Activated T-cell treated with anti-CD3 and anti-CD28 coated beads for 24 hours (primary cell): ENCODE measurements at places on chromosomes 6 and 20.

- DNase-seq, result no peak
Observed at GRCh38 chr6:159282421-159282820, 113.2 kb downstream of the FNDC1 start.

- DNase-seq, result no peak
Observed at GRCh38 chr6:119612911-119613381, 263.4 kb upstream of the MAN1A1 start.

DNA sequence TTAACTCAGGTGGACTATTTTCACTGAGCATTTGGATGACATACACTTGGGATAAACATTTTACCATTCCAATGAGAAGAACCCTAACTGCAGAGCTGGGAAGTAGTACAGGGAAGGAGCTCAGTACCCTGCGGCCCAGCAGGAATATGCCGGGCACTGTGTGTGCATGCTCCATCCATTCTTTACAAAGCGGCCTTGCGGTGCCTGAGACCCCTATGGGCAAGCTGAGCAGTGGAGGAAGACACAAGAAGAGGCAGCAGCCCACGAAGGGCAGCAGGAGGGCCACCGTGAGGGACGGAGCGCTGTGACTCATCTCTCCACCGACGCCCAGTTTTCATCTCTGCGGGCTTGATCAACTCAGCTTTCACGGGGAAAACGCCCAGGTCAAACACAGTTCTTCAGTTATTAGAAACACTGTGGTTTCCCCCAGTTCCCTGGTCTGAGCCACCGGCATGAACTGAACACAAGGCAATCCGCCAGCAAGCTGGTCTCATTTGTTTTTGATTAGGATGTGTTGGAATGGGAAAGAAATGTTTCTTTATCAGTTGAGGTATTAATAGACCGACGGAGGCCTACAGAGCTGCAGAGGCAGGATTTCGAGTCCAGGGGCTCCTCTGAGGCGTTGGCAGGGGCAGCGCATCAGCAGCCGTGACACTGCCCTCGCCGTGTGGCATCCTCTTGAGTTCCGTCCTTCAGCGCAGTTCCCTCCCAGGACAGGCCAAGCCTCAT lies 44.9 kb downstream of the IRF4 start:
- no peak for DNase-seq

GRCh38 chr6:7243179-7243981 lies 69.6 kb downstream of the SSR1 start:
- peak; percentile 28 for DNase-seq

- DNase-seq, result no peak
Observed at GRCh38 chr6:15431762-15432483, 186.1 kb downstream of the JARID2 start.

DNA sequence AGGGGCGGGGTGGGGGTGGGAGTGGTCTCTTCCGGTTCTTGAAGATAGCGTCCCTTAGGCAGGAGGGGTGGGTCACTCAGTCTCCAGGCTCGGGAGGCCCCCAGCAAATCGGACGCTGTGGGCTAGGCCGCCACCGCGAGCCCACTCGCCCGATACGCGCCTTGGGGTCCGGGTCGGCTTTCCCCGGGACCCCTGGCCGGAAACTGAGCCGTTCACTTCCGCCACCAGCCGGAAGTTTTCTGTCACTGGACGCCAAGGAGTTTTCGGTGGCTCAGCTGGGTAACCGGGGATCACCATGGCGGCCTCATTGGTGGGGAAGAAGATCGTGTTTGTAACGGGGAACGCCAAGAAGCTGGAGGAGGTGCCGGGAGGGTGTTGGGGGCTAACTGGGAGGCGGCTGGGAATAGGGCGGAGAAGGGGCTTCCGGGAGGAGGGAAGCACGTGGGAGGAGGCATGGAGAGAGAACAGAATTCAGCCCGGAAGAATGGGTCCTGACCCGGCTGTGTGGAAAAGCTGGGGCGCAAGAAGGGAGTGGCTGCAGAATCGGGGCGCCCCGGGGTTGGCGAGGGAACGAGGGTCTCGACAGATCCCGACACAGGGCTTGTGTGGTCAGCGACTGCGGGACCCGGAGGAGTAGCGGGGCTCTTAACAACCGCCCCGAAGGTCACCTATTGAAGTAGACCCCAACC lies at the start of gene ITPA:
Gene ITPA, plus strand, starts transcription at position 242 of the 689 bp plus-strand sequence. Its CDS starts 54 bp downstream, at position 296.
- peak; percentile 51 for DNase-seq

- no peak for DNase-seq
Observed at GRCh38 chr6:154266560-154267099, 90.0 kb downstream of the IPCEF1 start.

GRCh38 chr20:31522731-31523130 lies 8.5 kb downstream of the HM13 start:
- DNase-seq, result no peak

DNA sequence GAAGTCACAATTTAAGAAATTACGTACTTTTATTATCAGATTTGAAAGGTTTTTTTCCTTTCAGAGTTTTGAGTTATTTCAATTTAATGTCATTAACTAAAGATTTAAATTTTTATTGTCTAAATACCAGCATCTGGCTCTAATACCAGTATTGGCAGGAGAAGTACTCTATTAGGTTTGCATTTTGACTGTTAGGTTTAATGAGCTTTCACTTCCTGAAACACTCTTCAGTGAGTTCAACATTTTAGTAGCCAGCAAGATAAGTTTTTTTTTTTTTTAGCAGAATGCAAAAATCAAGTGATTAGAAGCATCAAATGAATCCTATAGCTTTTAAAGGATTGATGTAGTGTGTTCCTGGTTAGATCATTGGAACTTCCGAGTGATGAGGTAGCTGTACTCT lies 34.0 kb upstream of the SCGN start:
- no peak for DNase-seq

DNA sequence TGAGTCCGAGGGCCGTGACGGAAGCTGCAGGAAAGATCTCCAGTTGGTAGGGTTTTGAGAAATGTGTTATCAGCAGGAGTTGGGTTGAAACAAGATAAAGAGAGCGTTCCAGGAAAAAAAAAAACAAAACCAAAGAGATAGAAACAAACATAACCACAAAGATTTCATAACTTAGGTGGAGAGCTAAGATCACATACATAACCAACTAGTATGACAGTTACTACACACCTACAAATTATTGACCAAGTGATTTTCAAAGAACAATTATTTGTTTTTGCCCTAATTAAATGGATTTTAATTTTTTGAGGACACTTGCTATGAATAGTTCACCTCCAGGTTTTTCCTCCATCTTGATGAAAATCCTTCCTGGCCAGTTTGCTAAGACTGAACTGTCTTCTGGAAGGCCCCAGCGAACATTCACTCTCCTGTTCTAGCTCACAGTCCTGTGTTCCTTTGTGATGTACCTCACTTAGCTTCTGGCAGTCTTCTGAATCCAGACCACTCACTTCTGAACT lies 69.4 kb downstream of the SNX9 start:
- DNase-seq, result no peak

GRCh38 chr20:51487565-51488268 lies 54.8 kb downstream of the NFATC2 start:
- DNase-seq, result no peak

DNA sequence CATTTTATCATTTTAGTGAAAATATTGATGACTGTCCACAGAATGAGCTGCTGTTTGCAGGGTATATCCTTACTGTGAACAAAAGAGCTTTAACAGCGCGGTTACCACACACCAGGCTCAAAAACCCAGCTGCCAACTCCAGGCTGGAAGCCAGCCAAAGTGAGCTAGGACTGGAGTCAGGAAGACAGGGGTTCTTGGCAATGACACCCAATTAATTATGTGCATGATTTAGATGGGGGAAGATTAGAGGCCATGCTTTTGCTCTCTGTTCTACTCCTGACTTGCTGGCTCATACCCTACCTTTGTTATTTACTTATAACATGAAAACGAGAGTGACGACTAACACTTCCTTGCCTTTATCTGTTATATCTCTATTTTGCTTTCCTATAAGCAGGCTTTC lies 128.9 kb upstream of the SHLD1 start:
- no peak for DNase-seq

- no peak for DNase-seq
Observed at GRCh38 chr20:59825944-59826759, 107.3 kb downstream of the SYCP2 start.

- DNase-seq, result no peak
Observed at GRCh38 chr6:45746046-45746445, 269.6 kb downstream of the CLIC5 start.

DNA sequence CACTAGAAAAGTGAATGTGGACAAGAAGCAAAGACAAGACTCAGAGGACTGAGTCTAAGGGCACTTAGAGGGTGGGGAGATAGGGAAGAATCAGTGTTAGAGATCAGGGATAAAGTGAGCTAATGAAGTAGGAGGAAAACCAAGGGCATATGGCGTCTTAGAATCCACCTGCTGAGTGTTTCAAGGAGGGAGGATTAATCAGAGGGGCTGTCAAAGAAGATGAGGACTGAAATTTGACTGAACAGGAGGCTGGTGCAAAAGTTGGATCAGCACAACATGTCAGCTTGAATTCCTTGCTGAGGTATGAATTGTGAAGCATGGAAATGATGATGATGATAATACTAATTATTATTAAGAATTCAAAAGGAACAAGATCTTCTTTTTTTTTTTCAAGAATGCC lies 39.4 kb downstream of the PLCB4 start:
- no peak for DNase-seq

GRCh38 chr6:56984361-56984760 lies 29.5 kb downstream of the BEND6 start:
- no peak for DNase-seq

DNA sequence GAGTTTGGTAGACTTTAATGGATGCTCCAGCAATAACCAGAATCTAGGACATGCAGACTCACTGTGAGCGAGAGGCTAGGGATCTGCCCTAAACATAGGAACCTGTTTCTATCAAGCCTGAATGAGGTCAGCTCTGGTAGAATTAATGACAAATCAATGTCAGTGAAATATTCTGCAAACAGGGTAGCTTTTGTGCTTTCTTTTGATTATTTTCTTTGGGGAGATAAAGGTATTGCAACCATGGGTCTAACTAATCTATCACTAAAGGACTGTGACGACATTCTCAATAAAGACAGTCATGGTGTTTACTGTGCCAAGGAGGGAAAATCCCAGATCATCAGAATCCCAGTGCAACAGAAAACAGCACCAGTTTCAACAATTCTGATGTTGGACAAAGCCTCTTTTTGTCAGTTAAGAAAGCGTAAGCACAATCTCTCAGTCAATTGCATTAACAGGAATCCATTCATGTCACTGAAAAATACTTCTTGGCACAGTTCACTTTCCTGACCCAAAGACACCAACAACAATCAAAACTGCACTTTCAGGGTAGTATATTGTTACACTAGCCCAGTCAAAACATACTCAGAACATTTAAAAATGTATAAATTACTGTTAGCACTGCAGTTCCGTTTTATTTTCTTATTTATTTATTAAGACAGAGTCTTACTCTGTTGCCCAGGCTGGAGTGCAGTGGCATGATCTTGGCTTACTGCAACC lies 36.8 kb upstream of the SMIM29 start:
- no peak for DNase-seq

DNA sequence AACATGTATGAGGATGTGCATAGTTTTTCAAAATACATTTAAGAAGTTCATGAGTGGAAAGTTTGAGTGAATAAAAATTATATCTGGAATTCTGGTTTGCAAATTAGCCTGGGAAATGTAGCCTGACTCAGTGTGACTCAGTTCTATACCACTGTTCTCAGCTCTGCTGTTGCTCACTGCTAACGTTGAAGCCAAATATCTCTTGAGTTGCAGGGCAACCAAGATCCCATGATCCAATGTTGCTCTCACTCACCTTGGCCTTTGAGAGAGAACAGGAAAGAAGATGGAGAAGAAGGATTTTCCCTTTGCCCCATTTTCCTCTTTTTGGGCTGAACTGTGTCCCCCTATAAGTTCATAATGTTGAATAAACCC lies 28.9 kb downstream of the PSMB9 start:
- DNase-seq, result no peak

- DNase-seq, result no peak
Observed at GRCh38 chr6:1670711-1671462, 61.2 kb downstream of the FOXC1 start.

GRCh38 chr6:13841936-13842335 lies 27.6 kb upstream of the MCUR1 start:
- DNase-seq, result no peak

- no peak for DNase-seq
Observed at GRCh38 chr6:60754879-60755278, 1531.1 kb downstream of the KHDRBS2 start.

- DNase-seq, result no peak
Observed at GRCh38 chr20:64242797-64243475, 12.6 kb upstream of the PCMTD2 start.

- no peak for DNase-seq
Observed at GRCh38 chr6:9957215-9957759, 457.6 kb downstream of the TFAP2A start.

- no peak for DNase-seq
Observed at GRCh38 chr6:136611746-136612145, 61.5 kb upstream of the MAP7 start.

DNA sequence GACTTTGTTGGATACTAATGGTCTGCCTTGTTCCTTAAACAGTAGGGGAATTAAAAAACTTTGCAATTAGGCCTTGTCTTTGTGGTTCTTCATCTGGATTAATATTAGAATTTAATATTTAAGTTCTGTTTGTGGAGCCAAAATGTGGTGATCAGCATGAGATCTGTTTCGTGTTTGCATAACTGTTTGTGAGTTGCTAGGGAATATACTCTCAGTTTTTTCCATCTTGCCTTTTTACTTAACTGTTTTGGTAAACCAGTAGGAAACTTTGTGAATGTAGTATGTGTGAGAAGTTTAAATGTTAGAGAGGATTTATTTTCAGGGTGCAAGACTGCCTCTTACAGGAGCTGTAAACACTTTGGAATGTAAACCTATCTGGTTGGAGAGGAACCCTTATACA lies 35.6 kb downstream of the LRRC1 start:
- no peak for DNase-seq

DNA sequence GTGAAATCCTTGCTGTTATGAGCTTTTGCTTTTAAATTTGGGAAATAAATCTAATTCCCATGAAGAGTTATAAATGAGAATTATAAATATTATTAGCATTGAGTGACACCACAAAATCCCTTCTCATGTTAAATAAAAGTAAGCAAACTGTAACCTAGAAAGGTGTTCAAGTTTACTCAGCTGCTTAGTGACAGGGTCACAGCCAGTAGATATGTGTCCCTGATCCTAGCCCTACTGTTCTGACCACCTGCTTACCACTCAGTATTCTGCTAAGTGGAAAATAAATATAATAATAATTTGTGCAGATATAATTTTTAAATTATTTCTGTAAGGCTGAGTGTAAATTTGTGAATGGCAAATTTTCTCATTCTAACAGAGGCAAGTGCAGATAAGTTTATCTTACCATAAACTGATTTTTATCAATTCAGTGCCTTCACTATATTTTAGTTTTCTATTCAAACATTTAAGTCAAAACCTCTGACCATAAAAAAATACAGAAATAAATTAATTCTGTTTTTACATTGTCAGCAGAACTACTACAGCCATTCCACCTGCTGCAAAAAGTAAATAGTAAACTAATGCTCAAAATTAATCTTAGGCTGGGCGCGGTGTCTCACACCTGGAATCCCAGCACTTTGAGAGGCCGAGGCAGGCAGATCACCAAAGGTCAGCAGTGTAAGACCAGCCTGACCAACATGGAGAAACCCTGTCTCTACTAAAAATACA lies 118.2 kb downstream of the TENT5A start:
- no peak for DNase-seq

- DNase-seq, result no peak
Observed at GRCh38 chr6:15930207-15930606, 198.7 kb upstream of the MYLIP start.

GRCh38 chr6:168272415-168273325 lies 46.9 kb downstream of the DACT2 start:
- no peak for DNase-seq
